Transverse colon (tissue), 4 donors: ENCODE measurements at places on chromosomes 4 and X. TPM values are rescaled to one million over a fixed set of nuclear protein-coding genes. Genes with fewer than 3 reads are reported as not detected.

DNA sequence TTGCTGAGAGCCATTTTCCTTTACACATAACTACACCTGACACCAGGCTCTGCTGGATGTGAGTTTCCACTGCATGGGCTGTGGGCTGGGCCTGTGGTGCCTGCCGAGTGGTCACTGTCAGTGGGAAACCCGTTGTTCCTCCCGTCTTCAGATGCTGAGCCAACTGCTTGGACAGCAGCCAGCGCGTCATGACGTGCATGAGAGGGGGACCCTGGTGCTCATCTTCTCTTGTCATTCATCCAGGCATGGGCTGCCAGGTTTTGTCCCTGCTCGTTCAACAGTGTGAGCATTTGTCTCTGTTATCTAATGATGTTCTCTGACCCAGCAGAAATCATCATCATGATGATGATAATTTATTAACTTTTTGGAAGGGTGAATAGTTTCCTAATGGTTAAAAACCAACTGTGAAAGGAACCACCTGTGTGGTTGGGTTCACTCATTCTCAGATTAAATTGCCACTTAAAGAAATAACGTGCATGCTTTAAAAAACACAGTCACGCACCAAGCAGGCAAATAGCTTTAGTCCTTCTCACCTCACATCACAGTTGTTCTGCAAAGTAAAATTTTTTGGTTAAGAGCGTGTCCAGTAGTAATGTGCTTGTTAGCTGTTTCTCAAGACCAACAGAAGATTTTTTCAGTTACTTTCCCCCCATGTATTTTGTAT, 19.9 kb upstream of the CLDN34 start:
- H3K27ac ChIP-seq, result no peak overlapping the region
- no peaks in the 10 kb centered on the region for H3K4me1 ChIP-seq
- H3K4me3 ChIP-seq, result no peak overlapping the region

Gene TMEM35A
- 6.8 TPM for total RNA-seq

GRCh38 chr4:48558819-48559218, 68.8 kb downstream of the ZAR1 start:
- peaks cover 82% of the 10 kb centered on the region for H3K36me3 ChIP-seq
- DNase-seq, result no peak
- H3K4me1 ChIP-seq, result no peaks in the 10 kb centered on the region
- H3K27me3 ChIP-seq, result no peaks in the 10 kb centered on the region
- H3K27ac ChIP-seq, result no peak overlapping the region
- no peak overlapping the region for H3K4me3 ChIP-seq

DNA sequence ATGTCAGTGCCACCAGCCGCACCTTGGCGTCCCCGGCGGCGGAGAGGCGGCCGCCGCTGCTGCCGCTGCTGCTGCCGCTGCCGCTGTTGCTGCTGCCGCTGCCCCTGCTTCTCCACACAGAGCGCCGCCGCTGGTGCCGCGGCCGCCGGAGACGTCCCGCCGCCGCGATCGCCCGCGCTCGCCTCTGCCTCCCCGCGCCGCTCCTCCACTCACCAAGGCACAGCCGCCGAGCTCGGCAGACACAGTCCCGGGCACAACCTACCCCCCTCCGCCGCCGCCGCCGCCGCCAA, at the start of gene PPP3CA:
Gene PPP3CA (minus strand): TSS at position 260 of the 290 bp plus-strand sequence.
- H3K27me3 ChIP-seq, result no peaks in the 10 kb centered on the region
- H3K27ac ChIP-seq, result peak within 1 kb of the TSS; percentile 97
- peaks cover 19% of the 10 kb centered on the region for H3K4me1 ChIP-seq
- DNase-seq, result no peak
- no peaks in the 10 kb centered on the region for H3K36me3 ChIP-seq
- peak within 1 kb of the TSS; percentile 91 for H3K4me3 ChIP-seq

DNA sequence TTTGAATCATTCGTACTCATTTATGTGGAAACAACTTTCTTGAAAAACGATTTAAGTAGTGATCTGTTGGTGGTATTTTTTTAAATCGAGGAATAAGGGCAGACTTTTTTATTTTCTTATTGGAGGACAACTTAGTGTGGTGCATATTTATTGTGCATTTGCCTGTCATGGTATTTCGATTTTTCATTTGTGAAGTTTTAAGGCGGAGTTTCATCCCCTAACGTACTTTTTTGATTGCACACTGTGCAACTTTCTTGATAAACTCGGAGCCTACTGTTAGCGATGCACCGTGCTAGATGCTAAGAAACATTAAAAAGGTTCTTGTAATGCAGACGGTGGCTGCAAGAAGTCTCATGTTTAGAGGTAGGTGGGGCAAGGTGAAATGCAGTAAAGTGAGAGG, 1.4 kb downstream of the ZFX start:
- H3K36me3 ChIP-seq, result no peaks in the 10 kb centered on the region
- H3K4me1 ChIP-seq, result peaks cover 29% of the 10 kb centered on the region
- peak overlapping the region; percentile 99 for H3K27ac ChIP-seq
- DNase-seq, result no peak
- no peaks in the 10 kb centered on the region for H3K27me3 ChIP-seq

DNA sequence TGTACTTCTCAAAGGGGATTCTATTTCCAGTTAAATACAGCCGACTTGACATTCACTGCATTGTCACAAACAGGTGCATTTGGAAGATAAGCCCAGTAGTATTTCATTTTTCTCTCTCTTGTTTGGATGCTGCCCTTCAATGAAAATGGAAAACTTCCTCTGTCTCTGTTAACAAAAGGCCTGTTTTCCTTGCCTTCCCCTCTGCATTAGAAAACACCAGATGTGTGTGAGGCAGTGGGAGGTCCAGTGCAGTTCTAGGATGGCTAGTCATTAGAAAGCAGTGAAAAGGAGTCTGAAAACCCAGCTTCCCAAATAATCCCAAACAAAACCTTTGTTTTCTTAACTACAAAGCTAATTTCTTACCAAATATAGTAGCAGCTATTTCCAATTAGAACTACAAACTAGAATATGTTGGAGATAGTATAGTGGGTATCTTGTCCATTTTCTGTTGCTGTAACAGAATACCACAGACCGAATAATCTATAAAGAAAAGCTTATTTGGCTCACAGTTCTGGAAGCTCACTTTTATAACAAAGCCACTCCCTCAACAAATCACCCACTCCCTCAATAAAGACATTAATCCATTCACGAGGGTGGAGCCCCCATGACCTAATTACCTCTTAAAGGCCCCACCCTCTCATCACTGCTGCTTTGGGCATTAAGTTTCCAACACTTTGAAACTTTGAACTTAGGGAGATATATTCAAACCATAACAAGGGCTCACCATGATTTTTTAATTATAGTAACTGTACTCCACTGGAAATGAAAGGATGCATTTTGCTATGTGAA, 452.1 kb upstream of the RPS6KA3 start:
- DNase-seq, result no peak
- H3K36me3 ChIP-seq, result no peaks in the 10 kb centered on the region
- no peak overlapping the region for H3K27ac ChIP-seq
- H3K4me1 ChIP-seq, result no peaks in the 10 kb centered on the region
- no peak overlapping the region for H3K4me3 ChIP-seq
- no peaks in the 10 kb centered on the region for H3K27me3 ChIP-seq

Gene CXCL5
- 0.64 TPM for total RNA-seq

Gene CENPE
- total RNA-seq, result not detected

Gene CT45A2
- not detected for total RNA-seq

GRCh38 chr4:3640587-3640962, 108.4 kb upstream of the LRPAP1 start:
- no peak overlapping the region for H3K27ac ChIP-seq
- DNase-seq, result no peak
- no peak overlapping the region for H3K4me3 ChIP-seq
- H3K36me3 ChIP-seq, result no peaks in the 10 kb centered on the region

GRCh38 chr4:140096483-140096861, 57.5 kb downstream of the MAML3 start:
- no peak overlapping the region for H3K4me3 ChIP-seq
- no peaks in the 10 kb centered on the region for H3K36me3 ChIP-seq
- no peaks in the 10 kb centered on the region for H3K27me3 ChIP-seq
